ENCODE measurements at places on chromosomes 3 and 15. TPM values are rescaled to one million over a fixed set of nuclear protein-coding genes. Genes with fewer than 3 reads are reported as not detected.

The TGM5 gene
- not detected for total RNA-seq

The TRIM42 gene
- total RNA-seq, result not detected

DNA sequence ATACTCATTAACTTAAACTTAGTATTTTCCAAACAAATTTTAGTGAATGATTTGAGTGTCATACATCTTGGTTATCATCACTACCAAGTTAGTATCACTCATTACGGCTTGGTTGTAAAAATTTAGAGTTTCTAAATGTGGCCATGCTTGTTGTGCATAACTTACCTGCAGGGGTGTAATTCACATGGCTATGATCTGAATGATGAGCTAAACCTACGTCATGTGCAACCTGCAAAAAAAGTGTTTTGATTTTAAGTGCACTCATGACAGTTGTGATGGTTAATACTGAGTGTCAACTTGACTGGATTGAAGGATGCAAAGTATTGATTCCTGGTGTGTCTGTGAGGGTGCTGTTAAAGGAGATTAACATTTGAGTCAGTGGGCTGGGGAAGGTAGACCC lies 17.6 kb upstream of the CLDN16 start:
- DNase-seq, result no peak

DNA sequence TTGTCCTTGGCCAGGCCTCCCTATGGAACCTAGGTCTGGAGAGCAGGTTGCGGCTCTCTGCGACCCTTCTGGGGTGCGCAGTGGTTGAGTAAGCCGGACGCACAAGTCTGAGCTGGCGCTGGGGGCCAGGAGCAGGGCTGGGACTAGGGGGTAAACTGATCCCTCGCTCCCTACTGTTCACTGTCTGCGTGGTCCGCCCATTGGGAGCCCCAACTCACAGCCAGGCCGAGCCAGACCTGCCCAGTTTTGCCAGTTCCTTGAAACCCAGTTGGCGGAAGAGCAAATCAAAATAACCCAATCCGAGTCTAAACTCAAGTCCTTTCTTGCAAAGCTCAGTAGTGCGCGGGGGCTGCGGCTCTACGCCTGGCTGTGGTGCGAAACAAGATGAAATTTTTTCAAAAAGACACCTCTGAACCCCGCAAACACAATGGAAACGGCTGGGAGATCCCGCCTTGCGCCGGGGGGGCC lies 17.5 kb downstream of the RGMA start:
- DNase-seq, result no peak
